IMR-90 (cell line): ENCODE measurements at places on chromosomes 2 and 18. TPM values are rescaled to one million over a fixed set of nuclear protein-coding genes. Genes with fewer than 3 reads are reported as not detected.

GRCh38 chr18:63963615-63964256 is 6.1 kb upstream of the SERPINB8 start:
- DNase-seq, result peak; percentile 77

- no peak for DNase-seq
These were observed 3.8 kb upstream of the FRZB start for GRCh38 chr2:182870227-182870626.

Gene HOXD11
- not detected in 2 replicates for total RNA-seq

- DNase-seq, result peak; percentile 81
These were observed 81.7 kb downstream of the SDC1 start for GRCh38 chr2:20143263-20143662.

Gene SLC25A12
- 17.6 and 23.6 TPM in 2 replicates for total RNA-seq

GRCh38 chr2:217913436-217913835 is 89.4 kb downstream of the TNS1 start:
- no peak for DNase-seq

DNA sequence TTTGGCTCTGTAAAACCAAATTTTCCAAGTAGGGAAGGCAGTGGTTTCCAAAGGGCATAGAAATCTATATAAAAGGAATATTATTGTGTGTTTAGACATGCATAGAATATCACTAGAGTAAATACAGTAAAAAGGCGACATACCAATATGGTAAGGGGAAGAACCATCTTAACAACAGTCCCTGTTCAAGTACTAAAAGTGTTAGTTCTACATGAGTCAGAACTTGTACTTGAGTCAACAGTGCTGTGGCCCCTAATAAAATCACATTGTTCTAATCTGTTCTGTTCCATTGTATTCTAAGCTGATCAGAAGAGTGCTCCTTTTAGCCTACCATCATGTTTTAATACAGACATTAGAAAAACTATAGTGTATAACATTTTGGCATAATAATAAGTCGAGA is 36.1 kb upstream of the TNFRSF11A start:
- DNase-seq, result no peak

Gene MBP
- 0.90 and 1.4 TPM in 2 replicates for total RNA-seq
